ENCODE measurements at places on chromosomes 16 and 17.
A peak's percentile ranks its signal among the peaks of the same experiment; 100 is the strongest.

DNA sequence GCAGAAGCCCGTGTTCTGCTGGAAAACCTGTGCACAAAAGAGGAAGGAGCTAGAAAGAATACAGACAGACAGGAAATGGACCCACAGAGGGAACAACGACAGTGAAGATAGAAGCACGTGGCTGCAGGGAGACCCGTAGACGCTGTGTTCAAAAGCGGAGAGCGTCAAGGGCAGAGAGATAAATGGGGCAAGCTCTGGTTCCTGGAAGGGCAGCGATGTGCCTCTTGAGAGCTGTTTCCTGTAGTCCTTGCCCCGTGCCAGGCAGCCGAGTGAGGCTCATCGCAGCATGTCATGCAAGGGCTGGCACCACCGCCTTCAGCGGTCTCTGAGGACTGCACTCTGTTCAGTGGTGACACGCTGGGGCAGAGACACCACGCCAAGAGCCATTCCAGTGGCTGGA is 43.6 kb upstream of the CACNG5 start:
- DNase-seq: no peak

DNA sequence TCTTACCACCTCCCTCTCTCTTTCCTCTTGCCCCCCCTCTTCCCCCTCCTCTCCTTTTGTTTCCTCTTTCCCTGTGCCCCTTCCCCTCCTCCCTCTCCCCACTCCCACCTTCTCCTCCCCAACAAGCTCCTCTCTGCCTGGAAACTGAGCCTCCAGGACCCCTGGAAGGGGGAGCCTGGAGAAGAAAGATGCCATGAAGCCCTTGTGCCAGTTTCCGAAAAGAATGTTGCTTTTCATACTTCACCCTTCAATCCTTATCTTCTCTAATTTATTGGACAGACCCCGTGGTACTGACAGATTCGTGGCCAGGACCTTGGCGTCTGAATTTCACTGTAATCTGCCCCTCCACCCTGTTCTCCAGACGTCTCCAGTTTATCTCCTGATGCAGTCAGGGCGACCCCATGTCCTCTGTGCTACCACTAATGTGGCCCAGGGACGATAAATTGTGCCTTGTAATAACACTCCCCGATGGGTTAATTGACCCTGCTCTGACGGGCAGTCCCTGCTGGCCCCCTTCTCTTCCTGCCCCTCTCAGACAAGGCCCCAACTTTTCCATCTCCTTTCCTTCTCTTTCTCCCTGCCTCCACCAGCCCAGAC is 138.4 kb upstream of the GSE1 start:
- DNase-seq: no peak

DNA sequence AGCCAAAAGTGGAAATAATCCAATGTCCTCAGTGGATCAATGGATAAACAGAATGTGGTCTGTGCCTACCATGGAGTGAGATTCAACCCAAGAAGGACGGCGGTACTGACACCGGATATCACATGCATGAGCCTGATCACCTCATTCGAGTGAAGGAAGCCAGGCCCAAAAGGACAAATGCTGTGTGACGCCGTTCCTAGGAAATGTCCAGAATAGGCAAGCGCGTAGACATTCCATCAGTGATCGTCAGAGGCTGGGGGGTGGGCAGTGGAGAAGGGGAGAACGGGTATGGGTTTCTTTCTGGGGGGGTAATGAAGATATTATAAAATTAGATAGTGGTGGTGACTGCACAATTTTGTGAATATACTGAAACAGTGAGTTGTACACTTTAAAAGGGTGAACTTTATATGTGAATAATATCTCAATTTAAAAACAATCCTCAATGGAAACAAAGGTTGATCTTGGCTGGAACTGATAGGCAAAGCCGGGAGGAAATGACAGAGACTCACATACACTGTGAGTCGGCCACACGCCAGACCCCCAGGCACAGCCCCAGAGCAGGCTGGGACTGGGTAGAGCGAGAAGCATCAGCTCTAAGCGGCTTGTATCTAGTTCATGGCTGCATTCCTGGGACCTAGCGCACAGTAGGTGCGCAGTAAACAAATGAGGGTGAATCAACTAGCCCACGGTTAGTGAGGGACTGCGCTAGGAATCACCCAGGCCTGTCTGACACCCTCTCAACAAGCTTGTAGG is 3.5 kb downstream of the DBNDD1 start:
- no peak for DNase-seq

- DNase-seq: no peak
Measured at GRCh38 chr17:48100591-48101011, 677 bp downstream of the CBX1 start.

GRCh38 chr16:68599586-68599985 is 45.5 kb upstream of the CDH3 start:
- no peak for DNase-seq

GRCh38 chr16:89956505-89957215 is 8.1 kb downstream of the DEF8 start:
- DNase-seq: no peak

- DNase-seq: no peak
Measured at GRCh38 chr16:66020642-66021041, 345.8 kb upstream of the CDH5 start.

DNA sequence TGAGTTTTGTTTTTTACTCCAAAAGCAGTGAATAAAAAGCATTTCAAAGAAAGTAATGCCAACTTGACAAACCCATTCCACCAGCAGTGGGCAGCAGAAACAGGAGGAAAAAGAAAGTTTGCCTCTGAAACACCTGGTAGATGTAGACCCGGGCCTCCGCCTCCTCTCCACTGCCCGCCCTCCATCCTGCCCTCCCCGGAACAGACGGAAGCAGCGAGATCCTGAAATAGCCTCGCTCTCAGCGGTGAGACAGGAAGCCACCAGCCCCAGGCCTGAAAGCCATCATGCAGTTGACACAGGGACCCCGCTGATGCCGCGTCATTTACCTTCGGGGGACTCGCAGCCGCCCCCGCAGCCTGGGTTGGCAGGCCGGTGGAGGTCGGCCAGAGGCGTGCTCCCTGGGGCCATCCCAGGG is 67.8 kb downstream of the C16orf78 start:
- DNase-seq: peak; percentile 37

GRCh38 chr17:61583242-61583641 is 7.8 kb downstream of the NACA2 start:
- DNase-seq: no peak

DNA sequence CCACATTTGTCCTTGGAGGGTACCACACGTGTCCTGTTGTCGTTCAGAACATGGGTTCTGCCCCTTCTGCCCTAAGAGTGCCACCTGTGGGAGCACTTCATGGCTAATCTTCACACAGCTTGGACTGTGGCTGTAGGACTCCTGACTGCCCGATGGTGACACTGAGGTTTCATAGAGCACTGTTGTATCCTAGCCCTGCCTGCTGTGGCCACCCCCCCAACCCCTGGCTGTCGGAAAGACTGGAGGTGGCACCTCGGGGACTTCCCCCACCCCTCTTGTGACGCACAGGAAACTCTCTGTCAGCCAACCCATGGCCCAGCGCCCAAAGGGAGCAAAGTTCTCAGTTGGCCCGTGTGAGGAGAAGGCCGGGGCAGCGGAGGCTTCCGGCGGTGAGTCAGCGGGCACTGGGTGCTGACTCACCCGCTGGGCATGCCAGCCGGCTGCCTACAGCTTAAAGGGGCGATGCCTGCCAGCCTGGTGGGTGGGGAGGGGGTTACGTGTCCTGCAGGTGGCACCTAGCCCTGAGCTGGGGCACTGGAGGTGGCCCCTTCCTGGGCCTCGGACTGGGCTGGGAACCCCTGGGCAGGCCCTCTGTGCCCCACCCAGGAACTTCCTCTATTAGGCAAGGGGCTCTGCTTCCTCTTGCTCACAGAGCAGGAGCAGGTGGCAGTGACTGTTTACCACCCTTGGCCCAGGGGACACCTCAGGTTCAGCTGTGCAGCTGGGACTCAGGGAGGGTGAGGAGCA is 3.4 kb downstream of the MAP2K3 start:
- peak; percentile 98 for DNase-seq

DNA sequence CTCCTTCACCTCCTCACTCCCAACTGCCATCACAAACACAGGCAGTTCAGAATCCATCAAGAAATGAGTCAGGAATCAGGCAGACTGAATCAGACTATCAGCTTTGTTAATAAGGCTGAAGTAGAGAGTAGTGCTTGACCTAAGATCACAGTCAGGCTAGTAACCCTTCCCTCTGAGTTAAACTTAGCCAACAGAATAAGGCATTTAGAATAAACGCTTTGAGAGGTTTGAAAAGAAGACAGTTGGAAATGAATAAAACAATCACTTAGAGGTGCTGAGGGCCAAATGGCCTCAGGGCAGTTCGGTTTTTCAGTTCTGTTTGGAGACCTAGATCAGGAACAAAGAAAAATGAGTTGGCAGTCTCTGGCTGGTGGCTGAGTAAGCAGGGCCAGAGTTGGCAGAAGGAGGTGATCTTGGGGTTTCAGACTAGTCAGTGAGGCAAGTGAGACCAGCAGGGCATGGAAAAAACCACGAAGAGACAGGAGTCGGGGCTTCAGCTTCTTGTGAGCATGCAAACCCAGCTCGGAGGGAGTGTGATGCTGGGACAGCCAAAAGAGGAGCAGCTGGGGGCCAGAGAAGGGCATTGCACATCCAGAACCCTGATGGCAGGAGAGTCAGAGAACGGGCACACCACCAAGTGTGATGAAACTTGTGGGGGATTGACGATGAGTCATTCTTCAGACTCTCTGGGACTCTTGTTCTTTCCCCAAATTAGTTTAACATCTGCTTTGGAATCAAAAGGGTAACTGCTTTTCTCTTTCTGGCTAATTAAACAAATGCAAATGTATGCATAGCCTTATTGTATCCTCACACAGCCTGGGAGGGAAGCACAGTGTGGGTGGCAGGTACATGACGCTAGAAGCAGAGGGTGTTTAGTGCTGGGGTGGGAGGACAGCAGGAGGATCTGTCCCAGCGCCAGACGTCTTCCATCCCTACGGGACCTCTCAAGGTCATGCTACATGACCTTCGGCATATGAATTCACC is 54.8 kb downstream of the SPECC1 start:
- DNase-seq: no peak

DNA sequence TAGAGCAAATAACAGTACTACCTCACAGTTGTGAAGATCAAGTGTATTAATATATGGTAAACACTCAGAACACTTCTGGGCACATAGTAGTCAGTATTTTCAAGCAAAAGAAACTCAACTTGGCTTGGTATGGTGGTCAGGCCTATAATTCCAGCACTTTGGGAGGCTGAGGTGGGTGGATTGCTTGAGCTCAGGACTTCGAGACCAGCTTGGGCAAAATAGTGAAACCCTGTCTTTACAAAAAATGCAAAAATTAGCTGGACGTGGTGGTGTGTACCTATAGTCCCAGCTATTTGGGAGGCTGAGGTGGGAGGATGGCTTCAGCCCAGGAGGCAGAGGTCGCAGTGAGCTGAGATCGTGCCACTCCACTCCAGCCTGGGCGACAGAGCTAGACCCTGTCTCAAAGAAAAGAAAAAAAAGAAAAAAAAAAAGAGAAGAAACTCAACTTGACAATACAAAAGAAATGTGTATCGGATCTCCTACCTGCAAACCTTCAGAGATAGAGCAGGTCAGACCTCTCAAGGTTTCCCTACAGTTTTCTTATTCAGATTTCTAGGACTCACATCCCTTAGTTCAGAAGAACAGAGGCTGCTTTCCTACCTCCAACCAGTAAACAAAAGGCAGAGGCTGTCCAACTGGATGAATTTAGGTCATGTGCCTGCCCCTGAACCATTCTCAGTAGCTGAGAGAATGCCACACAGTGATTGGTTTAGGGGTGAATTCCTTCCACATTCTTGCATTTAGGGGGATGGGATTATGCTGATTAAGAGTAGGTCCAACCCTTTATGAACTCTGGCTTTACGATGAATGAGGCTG is 1.7 kb upstream of the KPNA2 start:
- no peak for DNase-seq

GRCh38 chr16:50396761-50397535 is 28.2 kb upstream of the BRD7 start:
- no peak for DNase-seq

DNA sequence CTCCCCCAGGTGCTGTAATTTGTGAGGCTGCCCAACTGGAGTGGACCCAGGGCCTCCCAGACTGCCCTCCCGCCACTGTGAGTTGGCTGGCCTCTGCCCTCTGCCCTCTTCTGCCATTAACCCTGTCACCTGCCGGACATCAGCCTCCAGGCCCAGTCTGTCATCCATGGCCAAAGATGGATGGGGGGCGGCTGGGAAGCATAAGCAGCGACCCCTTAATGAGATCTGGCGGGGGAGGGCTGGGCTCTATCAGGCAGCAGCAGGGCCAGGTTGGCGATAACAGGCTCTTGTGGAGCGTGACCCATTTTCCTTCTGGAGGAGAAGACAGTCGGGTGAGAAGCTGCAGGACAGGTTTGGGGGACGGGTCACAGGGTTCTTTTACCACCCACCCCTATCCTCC is 25.3 kb downstream of the CDK5RAP3 start:
- no peak for DNase-seq

DNA sequence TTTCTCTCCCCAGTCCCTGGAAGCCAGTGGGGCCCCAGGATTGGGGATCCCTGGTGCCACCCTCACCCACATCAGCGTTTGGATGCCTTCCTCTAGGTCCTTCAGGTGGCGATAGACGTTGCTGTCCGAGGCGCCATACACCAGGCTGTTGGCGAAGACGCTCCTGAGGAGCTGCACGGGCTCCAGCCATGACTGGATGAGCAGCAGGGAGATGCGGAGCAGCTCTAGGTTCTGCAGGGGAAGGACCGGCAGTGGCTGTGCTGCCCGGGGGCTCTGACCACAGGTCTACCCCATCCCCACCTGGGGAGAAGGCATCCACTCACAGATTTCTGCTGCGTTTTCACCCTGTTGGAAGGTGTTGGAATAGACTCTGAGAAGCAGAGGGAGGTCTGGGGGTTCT is 1.0 kb downstream of the GH2 start:
- no peak for DNase-seq

GRCh38 chr17:56821847-56822534 is 11.7 kb downstream of the C17orf67 start:
- no peak for DNase-seq

DNA sequence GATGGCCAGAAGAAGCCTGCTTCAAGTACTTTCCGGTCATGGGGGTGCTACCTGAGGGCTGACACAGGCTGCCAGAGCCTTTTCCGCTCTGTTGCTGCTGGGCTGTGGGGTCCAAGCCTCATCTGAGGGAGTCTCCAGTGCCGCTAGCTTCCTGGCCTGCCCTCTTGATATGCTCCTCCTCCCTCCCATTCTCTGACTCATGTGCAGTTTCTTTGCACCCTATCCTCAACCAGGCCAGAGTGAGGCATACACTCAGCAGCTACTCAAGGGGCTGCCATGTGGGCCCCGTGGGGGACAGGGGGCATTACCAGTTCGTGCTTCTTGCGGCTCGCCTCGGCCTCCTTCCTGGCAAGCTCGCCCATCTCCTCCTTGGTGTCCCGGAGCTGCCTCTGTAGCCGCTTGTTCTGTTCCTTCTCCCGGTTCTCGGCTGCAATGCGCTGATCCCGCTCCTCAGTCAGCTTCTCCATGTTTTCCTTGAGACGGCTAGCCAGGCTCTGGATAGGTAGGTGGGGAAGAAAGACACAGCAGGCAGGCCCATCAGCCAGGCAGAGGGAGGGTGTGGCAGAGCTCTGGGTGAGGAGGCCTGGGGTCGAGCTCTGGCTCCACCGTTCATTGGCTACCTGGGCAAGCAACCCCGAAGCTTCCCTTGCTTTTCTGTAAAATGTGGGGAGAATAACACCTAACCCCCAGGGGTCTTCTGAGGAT is 43.8 kb downstream of the PIPOX start:
- DNase-seq: no peak

All from immature natural killer cell (primary cell).